ENCODE measurements at places on chromosomes 4 and X.

- no peak for DNase-seq
These were observed 18.2 kb downstream of the PIGG start for GRCh38 chr4:517061-517805.

GRCh38 chrX:153583433-153583832 is 15.5 kb downstream of the CCNQ start:
- DNase-seq, result no peak

DNA sequence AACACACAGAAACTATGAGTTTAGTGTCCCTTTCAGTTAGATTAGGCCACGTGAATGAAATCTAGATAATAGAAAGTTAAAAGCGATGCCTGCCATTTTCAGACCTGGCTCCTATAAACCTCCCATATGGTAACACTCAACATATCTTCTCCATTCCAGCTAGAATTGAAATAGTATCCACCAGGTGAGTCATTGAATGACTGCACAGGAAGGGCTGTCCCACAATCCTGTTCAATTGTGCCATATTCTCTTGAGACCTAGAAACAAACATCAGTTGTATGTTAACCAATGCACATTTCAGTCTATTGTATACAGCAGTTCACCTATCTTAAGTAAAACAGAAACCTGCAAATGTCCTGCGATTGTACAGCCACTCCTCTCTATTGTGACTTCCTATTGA is 659.3 kb upstream of the SLIT2 start:
- DNase-seq, result no peak

GRCh38 chr4:23902222-23902804 is 12.5 kb upstream of the PPARGC1A start:
- no peak for DNase-seq

DNA sequence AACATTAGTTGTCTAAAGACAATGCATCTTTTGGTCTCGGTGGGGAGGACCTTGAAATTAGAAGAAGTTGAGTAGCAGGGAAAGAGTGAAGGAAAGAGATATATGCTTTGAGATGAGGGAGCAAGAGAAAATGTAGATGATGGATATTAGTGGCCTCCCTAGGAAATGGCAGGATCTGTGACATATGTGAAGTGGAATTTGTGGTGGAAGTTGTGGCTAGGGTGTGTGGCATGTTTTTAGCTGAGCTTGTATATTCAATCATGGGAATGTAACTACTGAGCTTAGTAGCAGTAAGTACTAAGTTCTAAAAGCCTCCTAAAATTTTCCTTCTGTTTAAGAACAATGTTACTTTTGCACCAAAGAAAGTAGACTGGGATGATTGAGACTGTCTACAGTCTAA is 382.8 kb upstream of the CTSO start:
- no peak for DNase-seq

DNA sequence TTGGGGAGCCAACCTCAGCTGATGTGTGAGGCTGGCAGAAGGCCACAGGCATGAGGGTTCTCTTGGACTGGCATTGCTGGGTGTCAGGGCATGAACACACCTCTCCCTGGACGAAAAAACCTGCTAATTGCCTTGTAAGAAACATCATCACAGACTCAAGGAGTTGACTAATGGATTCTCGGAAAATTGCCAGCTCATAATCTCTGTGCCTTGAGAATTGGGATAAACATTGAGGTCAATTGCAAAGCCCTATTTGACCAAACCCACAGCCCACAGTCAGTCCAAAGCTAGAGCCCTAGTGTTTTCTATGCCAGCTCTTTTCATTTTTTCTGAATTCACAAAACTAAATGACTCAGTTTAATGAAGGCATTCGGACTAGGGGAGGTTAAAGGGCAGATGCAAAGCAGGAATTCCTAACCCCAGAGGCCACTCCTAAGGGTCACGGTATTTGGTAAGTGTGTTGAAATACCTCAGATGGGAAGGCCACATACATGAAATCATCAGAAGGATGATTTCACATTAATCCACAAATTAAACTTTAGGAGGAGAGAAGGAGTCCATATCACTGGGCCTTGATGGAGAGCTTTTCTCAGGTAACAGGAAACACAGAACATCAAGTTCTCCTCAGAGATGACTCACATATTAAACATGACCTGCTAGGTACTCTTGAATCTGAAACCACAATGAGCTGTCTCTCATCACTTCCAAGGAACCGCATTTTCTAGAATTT is 39.0 kb upstream of the RASL11B start:
- DNase-seq, result no peak

DNA sequence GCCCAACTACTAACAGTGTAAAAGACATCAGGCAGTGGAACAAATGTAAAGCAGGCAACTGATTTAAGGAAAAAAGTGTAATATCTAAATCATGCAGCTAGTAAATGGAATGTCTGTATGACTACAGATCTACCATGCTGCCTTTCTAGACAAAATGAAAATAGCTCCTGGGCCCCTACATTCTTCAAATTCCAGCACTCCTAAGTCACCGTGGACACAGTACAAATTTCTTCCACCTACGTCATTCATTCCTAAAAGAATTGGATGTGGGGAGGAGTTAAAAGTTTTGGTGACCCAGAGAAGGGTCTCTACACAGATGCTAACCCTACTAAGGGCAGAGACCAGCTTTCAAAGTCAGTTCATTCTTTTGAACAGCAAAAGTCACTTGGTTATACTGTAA is 137.2 kb upstream of the ARHGEF9 start:
- DNase-seq, result no peak

DNA sequence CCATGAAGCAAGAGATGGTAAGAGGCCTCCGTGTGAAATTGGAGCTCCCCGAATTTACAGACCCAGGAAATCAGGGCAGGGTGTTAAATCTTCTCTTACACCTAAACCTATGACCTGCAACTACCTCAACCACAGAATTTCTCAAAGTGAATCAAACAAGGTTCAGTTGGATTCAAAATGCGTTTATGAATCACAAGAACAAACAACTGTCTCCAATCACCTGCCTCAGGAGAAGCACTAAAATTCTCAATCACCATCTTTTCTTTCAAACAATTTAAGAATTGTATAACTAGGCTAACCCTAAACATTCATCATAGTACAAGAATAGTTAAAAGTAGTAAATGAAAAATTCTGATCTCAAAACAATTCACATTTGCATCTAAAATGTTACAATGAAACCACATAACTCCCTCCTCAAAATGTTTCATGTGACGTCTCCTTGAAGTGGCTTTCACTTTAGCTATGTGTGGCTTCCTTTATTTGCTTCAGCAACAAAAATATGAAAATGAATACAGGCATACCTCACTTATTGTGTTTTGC is 19.2 kb downstream of the PPP3CA start:
- no peak for DNase-seq

DNA sequence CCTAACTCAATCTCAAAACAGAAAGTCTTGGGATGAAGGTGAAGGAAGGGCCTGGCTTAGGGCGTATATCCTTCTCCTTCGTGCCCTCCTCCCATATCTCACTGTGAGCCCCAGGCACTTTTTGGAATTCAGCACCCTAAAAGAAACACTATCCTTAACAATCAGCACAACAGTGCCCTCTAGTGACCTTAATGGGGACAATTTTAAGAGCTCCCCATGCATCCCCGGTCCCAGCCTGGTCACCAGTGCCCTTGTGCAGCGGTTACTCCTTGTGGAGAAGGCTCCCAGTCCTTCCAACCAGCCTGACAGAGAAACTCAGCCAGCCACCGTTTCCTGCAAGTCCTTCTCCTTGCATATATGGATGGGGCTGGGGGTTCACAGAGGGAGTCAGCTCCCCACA is 4.2 kb downstream of the PAK3 start:
- DNase-seq, result no peak

GRCh38 chr4:7767966-7768365 is 171.7 kb downstream of the AFAP1 start:
- no peak for DNase-seq

DNA sequence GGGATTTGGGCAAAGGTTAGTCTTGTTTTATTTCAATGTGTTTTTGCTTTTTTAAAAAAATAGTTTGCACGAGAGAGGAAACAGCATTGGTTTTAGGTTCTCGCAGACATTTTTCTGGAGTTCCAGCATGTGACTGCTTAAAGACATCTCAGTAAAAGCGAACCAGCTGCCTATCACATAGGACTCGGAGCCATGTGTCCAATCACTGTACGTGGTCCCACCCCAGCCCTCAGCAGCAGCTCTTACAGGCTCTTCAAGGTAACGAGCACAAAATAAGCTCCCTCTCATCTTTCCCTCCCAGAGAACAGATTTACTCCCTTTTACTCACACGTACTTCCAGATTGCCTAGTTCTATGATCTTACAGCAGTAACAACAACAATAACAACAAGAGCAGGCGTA is 68.7 kb downstream of the MCF2 start:
- DNase-seq, result no peak

DNA sequence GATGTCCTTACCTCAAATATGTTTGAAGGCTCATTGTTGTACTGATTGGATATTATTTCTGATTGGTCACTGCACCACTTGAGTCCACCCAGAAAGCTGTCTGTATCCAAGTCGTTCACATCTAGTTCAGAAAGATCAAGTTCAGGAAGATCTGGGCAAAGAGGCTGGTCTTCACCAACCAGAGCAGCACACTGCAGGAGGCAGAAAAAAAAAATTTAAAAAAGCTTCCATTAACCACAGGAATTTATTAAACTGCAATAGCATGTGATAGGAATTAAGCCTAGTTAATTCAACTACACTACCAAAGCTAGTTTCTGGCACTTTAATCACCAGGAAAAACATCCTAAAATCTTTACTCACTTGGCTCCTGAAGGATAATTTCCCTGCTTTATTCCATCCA is 5.1 kb downstream of the PPARGC1A start:
- no peak for DNase-seq
